Esophagus mucosa (tissue), 1 donor: ENCODE measurements at places on chromosomes 13 and 19.

- ATAC-seq, result no peak
Observed at GRCh38 chr19:50513746-50514345, at the start of gene ASPDH. Gene ASPDH (minus strand): TSS chr19:50513913. CDS start chr19:50513823, 90 bp downstream.

GRCh38 chr19:21314676-21315075, 14.5 kb downstream of the ZNF708 start:
- no peak for ATAC-seq

DNA sequence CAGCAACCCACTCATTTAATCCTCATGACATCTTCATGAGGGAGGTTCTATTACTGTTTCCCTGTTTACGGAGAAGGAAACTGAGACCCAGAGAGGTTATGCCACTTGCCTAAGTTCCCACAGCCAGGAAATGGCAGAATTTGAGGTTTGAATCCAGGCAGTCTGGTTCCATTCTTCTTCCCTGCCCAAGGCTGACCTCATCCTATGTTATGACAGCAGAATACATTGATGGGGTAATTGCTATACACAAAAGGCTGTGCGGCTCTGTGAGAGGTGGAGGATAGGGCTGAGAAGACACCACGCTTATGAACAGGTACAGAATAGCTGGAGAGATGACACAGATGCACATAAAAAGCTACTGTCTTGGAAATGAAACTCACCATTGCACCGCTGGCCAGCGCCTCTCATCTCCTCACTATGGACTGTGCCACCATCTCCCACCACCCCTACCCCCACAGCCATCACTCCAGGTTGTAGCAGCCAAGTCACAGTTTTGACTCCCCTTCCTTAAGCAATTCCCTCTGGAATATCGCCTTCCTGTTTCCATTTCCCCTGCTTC, 11.5 kb downstream of the MAG start:
- no peak for ATAC-seq

- no peak for ATAC-seq
Observed at GRCh38 chr19:12784871-12785430, 6.3 kb upstream of the JUNB start.

DNA sequence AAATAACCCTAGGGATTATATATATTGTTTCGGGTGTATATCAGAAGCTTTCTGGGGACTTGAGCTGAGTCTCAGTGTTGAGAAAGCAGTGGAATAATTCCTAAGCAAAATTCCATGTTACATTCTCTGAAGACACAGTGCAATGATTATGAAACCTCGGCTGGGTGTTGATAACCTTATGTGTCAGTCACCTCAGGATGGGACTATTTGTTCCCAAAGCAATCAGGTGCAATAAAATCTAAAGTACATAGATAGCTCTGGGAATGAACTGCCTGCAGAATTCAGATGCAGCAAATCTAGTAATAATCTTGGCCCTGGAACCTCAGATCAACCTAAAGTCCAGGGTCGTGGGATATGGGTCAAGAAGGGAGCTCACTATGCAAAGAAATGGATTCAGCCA, 53.0 kb downstream of the EDNRB start:
- no peak for ATAC-seq
